A549 treated with GW870086 at 1 μM for 4 hours (cell line): ENCODE measurements at places on chromosomes 2 and 18. TPM values are rescaled to one million over a fixed set of nuclear protein-coding genes. Genes with fewer than 3 reads are reported as not detected.

Gene VPS54
- total RNA-seq = 11.4 to 16.2 TPM (median 15.4 TPM) in 5 replicates

Gene IL36G
- 0.13 TPM in 1 of 5 replicates, not detected in the others for total RNA-seq

Gene CNTNAP5
- total RNA-seq = not detected in 5 replicates

Gene NFATC1
- 4.9 to 6.3 TPM (median 6.2 TPM) in 5 replicates for total RNA-seq

Gene ANKMY1
- 9.7 to 12.7 TPM (median 10.5 TPM) in 5 replicates for total RNA-seq

Gene KCNK3
- total RNA-seq = 0.46 to 1.2 TPM (median 0.68 TPM) in 5 replicates

Gene DNAJC5G
- total RNA-seq = not detected in 5 replicates

Gene DNAH7
- total RNA-seq = 0.54 to 1.8 TPM (median 1.4 TPM) in 5 replicates

Gene CLEC4F
- not detected in 5 replicates for total RNA-seq

Gene ALKAL2
- not detected in 5 replicates for total RNA-seq
